ENCODE measurements at places on chromosomes 16 and 17. TPM values are rescaled to one million over a fixed set of nuclear protein-coding genes. Genes with fewer than 3 reads are reported as not detected.

DNA sequence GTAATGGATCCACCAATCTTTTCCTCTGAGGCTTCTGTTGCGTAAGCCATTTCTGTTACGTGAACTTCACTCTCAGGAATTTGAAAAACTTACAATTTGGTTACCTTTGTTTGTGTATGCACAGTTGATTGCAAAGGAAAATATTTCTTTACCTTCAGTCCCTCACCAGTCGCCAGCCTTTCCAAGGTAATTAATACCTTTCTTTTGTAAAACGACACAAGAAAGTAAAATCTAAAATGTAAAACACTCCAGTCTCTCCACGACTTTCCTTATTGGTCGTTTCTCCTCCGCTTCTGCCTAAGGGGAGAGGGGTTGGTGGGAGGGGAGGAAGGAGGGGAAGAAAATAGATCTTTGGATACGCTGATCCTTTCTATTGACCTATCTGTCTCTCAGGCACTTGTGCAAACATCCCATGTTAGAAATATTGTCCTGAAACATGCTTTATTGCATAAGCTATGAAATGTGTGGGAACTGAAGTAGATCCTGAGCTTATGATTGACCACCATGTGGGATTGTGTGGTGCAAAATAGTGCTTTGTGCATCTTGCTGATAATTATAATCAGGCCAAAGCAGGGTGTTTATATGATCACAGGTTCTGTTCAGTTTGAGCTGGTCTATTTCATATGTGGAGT, 32.4 kb upstream of the EFCAB13 start:
- peaks cover under 1% of the 10 kb centered on the region for H3K4me1 ChIP-seq
- no peak for DNase-seq
- H3K36me3 ChIP-seq, result no peaks in the 10 kb centered on the region
- H3K4me3 ChIP-seq, result no peak overlapping the region
- H3K27me3 ChIP-seq, result peaks cover 11% of the 10 kb centered on the region

DNA sequence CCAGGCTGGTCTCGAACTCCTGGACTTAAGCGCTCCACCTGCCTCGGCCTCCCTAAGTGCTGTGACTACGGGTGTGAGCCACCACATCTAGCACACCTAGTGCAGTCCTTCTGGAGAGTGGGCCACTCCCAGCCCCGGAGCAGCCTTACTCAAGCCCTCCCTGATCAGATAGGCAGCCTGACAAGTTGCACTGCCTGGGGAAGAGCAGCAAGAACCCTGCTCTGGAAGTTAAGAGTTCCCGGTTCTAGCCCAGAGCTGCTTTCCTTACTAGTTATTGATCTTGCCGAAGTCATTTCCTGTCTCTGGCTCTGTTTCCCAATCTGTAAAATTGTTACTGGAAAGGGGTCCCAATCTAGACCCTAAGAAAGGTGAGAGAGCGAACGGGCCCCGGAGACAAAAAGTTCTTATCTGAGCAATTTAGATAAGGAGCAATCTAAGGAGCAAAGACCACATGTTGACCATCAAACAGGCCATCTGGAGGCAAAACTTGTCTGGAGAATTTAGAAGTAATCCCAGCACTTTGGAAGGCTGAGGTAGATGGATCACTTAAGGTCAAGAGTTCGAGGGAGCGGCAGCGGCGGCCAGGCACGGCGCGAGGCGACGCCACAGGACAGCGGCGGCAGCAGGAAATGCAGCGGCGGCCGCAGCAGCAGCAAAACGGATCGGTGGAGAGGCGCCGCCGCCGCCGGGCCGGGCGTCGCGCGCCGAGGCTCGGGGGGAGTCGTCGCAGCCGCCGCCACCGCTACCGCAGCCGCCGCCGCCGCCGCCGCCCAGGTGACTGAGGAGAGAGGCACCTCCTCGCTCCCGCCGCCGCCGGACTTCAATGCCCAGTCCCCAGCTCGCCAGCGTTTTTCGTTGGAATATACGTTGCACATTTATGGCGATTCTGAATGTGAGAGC, 4.3 kb upstream of the NAGLU start:
- peaks cover 45% of the 10 kb centered on the region for H3K4me1 ChIP-seq
- peak; percentile 68 for DNase-seq
- peak overlapping the region; percentile 83 for H3K4me3 ChIP-seq
- no peaks in the 10 kb centered on the region for H3K27me3 ChIP-seq

The CRISPLD2 gene
- total RNA-seq, result 0.38 TPM

The KCNJ18 gene
- not detected for total RNA-seq

DNA sequence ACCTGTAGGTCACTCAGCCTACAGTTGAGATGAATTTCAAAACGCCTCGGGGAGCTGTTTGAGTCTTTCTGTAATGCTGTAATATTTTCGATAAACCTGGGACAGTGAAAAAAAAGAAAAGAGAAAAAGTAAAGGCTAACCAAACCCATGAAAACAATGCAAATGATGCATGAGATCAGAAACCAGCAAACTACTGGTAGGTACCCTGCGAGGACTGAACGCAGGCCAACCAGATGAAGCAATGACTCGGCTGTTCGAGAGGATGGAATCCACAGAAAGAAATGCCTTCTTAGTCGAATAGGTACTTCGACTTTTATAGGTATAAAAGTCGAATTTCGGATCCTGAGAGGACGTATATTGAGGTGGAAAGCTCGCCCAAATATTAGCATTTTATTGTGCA, 509 bp upstream of the ATAD5 start:
- peak overlapping the region; percentile 98 for H3K4me3 ChIP-seq
- peaks cover 31% of the 10 kb centered on the region for H3K4me1 ChIP-seq
- no peaks in the 10 kb centered on the region for H3K27me3 ChIP-seq
- peak; percentile 30 for DNase-seq
- peaks cover 11% of the 10 kb centered on the region for H3K36me3 ChIP-seq

The PRSS22 gene
- not detected for total RNA-seq

DNA sequence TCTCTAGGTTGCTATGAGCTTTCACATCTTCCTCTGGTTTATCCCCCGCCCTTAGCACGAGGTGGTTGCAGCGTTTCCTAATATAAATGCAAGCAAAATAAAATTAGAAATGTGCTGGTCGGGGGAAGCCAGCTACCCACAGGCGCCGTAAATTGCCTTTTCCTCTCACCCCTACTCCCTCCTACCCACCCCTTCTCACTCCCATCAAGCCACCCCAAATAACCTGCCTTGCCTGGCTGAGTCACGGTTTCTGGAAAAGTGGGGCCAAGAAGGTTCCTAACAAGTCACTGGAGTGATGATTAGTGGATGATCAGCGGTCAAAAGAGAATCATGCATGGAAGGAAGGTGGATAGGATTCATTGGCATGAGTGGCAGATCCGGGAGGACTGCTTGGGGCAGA, 120.9 kb upstream of the RBFOX1 start:
- H3K4me1 ChIP-seq, result no peaks in the 10 kb centered on the region
- no peak overlapping the region for H3K27ac ChIP-seq
- no peak overlapping the region for H3K4me3 ChIP-seq

DNA sequence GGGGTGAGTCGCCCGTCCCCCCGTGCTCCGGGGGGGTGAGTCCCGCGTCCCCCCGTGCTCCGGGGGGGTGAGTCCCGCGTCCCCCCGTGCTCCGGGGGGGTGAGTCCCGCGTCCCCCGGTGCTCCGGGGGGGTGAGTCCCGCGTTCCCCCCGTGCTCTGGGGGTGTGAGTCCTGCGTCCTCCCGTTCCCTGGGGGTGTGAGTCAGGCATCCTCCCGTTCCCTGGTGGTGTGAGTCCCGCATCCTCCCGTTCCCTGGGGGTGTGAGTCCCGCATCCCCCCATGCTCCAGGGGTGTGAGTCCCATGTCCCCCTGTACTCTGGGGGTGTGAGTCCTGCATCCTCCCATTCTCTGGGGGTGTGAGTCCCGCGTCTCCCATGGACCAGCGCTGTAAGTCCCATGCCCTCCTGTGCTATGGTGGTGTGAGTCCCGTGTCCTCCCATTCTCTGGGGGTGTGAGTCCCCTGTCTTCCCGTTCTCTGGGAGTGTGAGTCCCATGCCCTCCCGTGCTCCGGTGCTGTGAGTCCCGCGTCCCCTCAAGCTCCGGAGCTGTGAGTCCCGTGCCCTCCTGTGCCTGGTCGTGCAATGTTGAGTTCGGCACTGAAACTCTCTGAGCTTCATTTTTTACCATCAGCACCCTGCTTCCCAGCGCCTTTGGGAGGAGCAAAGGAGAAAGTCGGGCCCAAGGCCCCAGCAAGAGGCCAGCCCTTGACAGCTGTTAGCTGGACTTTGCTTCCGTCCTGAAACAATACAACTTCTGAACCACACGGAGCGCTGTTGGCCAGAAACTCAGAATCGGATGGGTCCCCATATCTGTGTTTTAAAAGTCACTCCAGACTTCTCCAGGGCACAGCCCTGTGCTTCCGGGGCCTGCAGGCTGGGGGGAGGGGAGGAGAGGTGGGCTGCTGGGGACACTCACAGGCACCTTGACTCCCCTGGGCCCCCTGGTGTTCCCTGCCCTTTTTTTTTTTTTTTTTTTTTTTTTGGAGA, 11.5 kb upstream of the ZC3H18 start:
- no peak overlapping the region for H3K4me3 ChIP-seq
- no peak for DNase-seq
- peaks cover 2% of the 10 kb centered on the region for H3K36me3 ChIP-seq
- H3K27me3 ChIP-seq, result peaks cover 4% of the 10 kb centered on the region
- H3K27ac ChIP-seq, result no peak overlapping the region

The SLX1B gene
- total RNA-seq, result 44.6 TPM

DNA sequence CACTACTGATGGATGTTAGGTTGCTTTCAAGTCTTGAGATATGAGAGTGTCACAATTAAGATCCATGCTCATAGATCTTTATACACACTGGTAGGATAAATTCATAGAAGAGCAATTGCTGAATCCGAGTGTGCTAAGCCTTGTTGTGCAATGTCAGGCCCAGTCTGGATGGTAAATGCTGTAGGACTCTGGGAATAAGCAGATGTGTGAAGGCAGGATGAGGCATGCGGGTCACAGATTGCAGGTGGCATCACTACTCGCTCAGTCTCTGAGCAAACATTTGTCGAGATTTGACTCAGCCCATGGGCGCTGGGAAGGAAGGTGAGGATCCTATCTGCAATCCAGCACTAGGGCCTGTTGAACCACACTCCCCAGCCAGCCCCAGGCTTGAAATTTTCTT, 40.7 kb downstream of the TMEM186 start:
- DNase-seq, result no peak
- no peak overlapping the region for H3K27ac ChIP-seq
- H3K4me3 ChIP-seq, result no peak overlapping the region
- no peaks in the 10 kb centered on the region for H3K27me3 ChIP-seq
- H3K4me1 ChIP-seq, result no peaks in the 10 kb centered on the region

GRCh38 chr16:65285128-65286048, 163.5 kb upstream of the CDH11 start:
- DNase-seq, result no peak
- H3K27me3 ChIP-seq, result no peaks in the 10 kb centered on the region
- H3K27ac ChIP-seq, result no peak overlapping the region
- no peak overlapping the region for H3K4me3 ChIP-seq
- H3K36me3 ChIP-seq, result no peaks in the 10 kb centered on the region
- H3K4me1 ChIP-seq, result no peaks in the 10 kb centered on the region
